Activated CD4-positive, alpha-beta T cell treated with anti-CD3 and anti-CD28 coated beads, Interleukin-2, amount 50 U/mL, for 1 hour (primary cell): ENCODE measurements at places on chromosomes 3 and 15.

DNA sequence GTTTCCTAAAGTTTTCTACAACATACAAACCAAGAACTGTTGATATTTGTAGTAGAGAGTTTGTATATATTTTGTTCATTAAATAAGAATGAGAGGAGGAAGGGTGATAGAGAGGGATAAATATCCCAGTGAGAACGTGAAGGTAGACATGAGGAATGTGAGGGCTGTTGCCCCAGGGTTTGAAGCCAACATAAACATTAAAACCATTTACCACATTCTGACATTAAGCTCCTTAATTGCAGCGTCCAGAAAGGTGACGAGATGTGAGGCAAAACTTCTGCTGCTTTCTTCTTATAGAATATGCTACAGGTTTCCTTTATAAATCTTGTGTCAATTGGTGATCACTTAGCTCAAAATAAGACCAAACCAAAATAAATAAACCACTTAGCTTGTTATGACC lies 267.8 kb upstream of the CNTN4 start:
- DNase-seq = no peak

- DNase-seq = no peak
Observed at GRCh38 chr3:27285668-27286067, 83.5 kb downstream of the NEK10 start.

GRCh38 chr15:73325191-73325861 lies 43.4 kb downstream of the HCN4 start:
- no peak for DNase-seq

DNA sequence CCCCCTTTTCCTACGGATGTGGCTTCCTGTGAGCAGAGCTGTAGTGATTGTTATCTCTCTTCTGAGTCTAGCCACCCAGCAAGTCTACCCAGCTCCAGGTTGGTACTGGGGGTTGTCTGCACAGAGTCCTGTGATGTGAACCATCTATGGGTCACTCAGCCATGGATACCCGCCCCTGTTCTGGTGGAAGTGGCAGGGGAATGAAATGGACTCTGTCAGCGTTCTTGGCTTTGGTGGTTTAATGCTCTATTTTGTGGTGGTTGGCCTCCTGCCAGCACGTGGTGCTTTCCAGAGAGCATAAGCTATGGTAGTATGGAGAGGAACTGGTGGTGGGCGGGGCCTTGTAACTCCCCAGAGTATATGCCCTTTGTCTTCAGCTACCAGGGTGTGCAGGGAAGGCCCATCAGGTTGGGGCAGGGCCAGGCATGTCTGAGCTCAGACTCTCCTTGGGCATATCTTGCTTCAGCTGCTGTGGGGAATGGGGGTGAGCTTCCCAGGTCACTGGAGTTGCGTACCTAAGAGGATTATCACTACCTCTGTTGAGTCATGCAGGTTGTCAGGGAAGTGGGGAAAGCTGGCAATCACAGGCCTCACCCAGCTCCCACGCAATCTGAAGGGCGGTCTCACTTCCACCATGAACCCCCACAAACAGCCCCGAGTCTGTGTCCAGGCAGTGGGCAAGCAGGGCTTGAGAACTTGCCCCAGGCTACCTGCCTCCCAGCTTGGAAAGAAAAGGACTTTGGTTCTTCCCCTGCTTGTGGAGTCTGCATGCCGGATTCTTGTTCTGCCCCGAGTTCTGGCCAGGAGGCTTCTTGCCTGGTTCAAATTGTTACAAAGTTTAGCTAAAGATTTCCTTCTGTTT lies 9.0 kb upstream of the ADGRG7 start:
- DNase-seq = no peak

DNA sequence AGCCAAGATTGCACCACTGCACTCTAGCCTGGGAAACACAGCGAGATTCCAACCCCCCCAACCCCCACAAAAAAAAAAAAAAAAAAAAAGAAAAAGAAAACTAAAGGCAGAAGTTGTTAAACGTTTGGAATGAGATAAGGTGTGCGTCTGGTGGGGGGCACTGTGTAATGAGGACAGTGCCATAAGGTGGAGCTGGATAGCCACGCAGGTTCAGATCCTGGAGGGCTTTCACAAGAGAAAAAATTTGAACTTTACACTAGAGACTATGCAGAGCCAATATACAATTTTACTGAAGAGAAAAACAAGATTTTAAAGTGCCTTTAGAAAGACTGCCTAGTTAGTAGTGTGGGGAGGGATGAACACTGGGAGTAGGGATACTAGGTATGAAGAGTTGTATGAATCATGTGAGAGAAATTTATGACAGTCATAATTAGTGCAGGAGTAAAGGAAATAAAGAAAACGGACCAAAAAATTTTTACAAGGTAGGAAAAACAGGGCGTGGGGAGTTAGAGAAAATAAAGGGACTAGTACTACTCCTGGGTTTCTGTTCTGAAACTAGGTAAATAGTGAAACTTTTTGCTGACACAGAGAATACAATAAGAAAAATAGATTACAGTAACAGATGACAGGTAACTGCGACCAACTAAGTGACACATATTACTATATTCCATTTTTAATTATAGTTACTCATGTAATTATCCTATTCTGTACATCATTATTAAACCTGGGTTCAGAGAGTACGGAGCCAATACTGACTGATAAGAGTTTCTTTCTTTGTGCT lies 108.1 kb downstream of the PEAK1 start:
- DNase-seq = no peak

DNA sequence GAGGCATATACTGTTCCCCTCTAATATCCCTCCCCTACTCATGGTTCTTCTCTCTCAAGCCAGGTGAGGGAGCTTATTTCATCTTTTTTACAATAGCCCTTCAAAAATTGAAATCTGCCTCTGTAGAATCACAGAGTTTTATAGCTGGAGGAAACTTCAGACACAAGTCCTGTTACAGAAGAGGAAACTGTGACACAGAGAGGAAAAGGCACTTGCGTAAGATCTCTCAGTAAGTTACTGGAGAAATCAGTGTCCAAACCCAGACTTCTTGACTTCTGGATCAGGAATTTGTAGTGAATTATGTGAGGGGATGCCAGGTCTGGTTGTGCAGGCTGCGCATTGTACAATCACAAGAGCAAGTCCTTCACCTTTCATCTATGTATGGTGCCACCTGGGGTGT lies 4.6 kb downstream of the FGD5 start:
- no peak for DNase-seq

DNA sequence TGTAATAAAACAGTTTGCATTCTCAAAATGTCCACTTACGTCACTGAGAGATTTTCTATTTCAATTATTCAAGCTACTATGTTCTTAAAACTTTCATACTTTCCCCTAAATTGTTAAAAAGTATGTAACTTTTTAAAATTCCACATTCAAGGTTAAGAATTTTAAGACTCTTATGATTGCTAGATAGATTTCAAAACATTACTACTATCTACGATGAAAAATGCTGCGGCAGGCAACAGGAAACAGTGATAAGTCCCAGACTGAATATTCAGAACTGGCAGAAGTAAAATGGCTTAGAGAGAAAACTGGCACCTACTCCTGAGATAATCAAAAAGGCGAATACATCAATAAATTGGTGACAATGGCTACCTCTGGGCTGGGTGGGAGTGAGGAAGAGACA lies 16.2 kb downstream of the ATP13A3 start:
- no peak for DNase-seq

- DNase-seq = no peak
Observed at GRCh38 chr15:64792282-64792681, 16.9 kb upstream of the RBPMS2 start.

- DNase-seq = no peak
Observed at GRCh38 chr15:73849641-73850040, 23.7 kb upstream of the TBC1D21 start.

DNA sequence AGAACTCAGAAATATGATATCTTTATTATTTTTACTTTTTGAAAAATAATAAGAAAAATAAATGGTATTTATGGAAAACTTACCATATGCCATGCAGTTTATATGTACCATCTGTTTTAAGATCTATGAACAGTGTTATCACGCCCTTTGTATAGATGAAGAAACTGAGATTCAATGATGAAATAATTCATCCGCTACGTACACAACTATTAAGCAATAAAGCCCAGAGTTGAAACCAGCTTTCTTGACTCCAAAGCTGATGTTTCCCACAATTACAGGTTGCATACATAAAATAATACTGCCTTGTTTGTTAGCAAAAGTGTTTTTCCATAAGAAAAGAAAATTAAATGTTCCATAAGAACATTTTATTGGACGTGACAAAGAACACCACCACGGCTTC lies 67.2 kb upstream of the BCL6 start:
- DNase-seq = no peak

DNA sequence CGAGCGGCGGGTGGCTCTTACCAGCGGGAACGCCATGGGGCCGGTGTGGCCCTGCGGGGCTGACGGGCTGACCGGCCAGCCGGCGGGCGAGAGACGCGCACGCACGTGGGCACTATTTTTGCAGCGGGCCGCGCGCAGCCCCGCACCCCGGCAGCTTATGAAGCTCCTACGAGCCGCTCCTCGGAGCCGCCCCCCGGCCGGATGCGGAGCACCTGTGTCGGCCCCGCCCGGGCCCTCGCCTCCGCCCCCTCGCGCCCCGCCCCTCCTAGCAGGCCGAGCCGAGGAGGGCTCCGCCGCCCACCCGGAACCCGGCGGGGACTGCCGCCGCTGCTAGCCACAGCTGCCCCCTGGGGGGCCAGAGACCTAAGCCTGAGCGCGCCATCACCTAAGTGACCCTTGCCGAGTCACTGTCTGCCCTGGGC lies 683 bp upstream of the CPEB1 start:
- DNase-seq = peak; percentile 19

DNA sequence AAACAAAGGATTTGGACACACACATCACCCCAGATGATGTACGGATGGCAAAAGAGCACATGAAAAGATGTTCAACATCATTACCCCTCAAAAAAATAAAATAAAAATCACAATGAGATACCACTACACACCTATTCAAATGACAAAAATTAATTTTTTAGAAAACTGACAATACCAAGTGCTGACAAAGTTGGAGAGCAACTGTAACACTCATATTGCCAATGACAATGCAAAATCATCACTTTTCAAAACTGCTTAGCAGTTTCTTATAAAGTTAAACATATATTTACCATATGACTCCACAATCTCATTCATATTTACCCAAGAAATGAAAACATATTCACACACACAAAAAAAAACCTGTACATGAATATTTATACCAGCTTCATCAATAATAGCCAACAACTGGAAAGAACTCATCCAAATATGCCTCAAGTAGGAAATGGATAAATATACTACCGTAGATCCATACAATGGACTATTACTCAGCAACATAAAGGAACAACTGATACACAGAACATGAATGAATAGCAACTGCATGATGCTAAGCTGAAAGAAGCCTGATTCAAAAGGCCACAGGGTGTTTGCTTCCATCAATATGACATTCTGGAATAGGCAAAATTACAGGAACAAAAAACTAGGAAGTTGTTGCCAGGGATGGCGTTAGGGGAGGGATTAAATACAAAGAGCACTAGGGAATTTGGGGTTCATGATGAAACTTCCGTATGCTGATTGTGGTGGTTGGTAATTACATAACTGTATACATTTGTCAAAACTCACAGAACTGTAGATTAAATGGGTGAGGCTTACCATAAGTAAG lies 1.3 kb downstream of the FSIP1 start:
- DNase-seq = no peak

- DNase-seq = no peak
Observed at GRCh38 chr15:76823890-76824289, 81.2 kb downstream of the SCAPER start.

GRCh38 chr15:71592203-71592602 lies 218.2 kb upstream of the NR2E3 start:
- DNase-seq = no peak

DNA sequence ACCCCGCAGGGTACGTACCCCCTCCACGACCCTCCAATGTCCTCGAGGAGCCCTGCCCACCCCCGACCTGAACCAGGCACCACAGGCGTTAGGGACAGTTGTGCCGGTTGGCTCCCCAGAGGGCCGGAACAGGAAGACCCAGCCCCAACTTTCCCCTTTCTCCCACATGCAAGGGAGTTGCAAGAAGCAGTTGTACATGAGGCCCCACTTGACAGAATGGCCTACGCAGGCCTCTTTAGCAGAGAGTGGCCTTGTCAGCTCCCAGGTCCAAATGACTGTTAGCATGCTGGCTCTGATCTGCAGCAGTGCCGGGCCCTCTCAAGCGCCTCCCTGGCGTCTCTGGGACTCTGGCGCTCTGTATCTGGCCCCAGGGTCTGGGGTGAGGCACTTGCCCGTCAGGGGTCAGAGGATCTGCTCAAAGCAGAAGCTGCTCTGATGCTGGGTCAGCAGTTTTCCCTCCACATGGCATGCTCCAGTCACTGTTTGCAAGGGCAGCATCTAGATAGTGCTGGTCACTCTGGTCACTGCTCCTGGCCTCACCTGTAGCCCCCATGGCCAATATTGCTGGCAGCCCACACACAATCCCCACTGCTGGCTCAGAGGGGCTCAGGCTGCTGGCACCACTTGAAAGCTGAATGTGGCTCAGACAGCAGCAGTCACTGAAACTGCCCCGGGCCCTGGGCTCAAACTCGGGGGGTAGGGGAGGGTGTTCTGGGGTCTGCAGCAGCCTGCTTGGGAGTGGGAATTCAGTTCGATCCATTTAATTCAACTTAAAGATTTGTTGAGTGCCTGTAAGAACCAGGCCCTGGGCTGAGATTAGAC lies 254.5 kb downstream of the FAM43A start:
- no peak for DNase-seq

DNA sequence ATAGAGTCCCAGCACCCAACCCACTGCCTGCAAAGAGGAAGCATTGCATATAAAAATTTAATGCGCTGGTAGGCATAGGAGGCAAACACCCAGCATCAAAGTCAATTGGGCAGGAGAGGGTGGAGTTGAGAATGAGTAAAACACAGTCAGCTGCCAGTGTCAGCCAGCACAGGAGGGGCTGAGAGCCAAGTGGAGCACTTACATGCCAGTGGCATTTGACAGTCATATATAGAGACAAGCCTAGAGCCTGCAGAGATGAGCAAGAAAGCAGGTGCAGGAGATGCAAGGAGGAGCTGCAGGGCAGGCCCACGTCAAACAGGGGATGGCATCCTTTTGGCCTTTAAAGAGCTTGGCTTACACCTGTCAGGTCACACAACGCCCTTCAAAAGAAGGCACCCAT lies 27.6 kb upstream of the ZFAND6 start:
- no peak for DNase-seq

DNA sequence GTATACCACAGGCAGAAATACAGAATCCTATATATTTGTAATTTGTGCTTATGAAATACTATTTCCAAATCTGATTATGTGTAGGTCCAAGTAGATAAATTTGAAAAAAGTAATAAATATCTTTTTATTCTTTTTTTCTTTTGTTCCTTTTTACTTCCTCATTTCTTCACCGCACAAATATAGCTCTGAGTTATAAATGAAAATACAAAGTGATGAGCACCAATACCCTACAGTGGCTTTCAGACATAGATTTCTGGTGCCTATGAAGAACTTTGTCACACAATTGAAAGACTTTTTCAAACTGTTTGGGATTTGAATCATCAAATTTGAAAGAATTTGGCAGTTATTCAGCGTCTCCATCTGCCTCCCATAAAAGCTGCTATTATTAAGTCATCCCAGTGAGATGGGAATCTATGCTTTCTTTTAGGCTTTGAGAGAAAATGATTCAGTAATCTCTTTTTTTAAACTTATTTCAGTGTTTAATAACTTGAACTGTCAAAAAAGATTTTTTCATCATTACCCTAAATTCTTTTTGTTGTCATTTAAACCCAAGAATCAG lies 363.6 kb upstream of the GOLIM4 start:
- no peak for DNase-seq

GRCh38 chr3:144643771-144644198 lies 672.2 kb downstream of the DIPK2A start:
- no peak for DNase-seq
